ENCODE measurements at places on chromosomes 6 and 20.

- DNase-seq = no peak
These were observed 125.4 kb downstream of the SH3BGRL2 start for GRCh38 chr6:79756496-79756895.

- DNase-seq = no peak
These were observed 25.1 kb downstream of the CD83 start for GRCh38 chr6:14142511-14143223.

- no peak for DNase-seq
These were observed 33.7 kb upstream of the GPR6 start for GRCh38 chr6:109944448-109944847.

DNA sequence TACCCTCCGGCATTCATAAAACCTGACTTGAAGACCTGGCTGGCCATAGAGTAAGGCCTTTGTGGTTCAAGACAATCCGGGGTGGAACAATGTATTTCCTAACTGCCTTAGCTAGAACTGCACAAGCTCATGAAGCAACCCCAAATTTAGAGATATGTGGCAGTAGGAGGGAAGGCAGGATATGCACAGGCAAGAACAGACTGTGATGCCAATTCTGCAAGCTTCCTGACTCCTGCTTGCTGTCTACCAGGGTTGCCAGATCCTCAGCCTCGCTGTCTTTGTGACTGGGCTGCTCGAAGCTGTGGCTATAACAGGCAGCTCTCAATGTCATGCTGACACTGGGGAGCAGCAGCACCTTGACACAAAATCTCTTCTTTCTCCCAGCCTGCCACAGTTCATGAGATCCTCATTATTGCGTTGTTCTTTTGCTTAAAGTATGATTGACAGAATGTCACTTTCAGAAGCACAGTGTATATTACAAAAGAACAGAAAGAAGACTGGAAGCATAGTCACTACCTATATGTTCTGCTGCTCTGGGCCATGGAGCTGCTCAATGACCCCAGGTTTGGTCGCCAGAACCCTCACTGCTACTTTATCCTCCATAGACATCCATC, 18.3 kb upstream of the SHLD1 start:
- no peak for DNase-seq

DNA sequence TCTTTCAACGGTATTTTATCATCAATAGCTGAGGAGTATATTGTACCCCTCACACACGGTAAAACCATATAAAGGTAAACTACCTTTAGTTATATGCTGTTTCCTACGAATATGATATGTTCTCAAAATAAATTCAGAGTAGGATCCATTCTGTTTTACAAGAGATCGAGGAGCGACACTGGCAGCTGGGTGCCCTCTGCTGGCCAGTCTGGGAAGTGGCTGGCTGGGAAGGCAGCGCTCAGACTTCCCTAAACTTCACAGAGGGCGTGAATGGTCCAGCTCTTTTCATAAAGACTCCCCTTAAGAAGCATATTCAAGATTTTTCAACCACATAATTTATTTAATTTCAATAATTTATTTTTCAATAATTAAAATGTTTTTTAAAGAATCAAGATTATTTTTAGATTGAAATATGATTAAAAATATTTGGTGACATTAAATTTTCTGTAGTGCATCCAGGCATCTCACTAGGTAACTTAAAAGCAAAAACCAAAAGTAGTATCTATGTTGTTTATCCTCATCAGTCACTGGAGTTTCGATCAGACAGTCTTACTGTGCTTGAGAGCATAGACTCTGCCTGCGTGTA, 187.5 kb upstream of the PDE10A start:
- peak; percentile 68 for DNase-seq

GRCh38 chr6:140403020-140403419, 1028.6 kb upstream of the CITED2 start:
- DNase-seq = no peak

GRCh38 chr6:143060354-143060805, 309 bp upstream of the AIG1 start:
- DNase-seq = peak; percentile 78

GRCh38 chr20:61925555-61926252, 140.0 kb downstream of the TAF4 start:
- DNase-seq = no peak

GRCh38 chr20:43529457-43530153, 22.1 kb downstream of the L3MBTL1 start:
- DNase-seq = no peak

- peak; percentile 60 for DNase-seq
These were observed 56.2 kb upstream of the EDN1 start for GRCh38 chr6:12233693-12234571.

GRCh38 chr6:168315596-168315995, 4.0 kb downstream of the DACT2 start:
- no peak for DNase-seq

- no peak for DNase-seq
These were observed 107.1 kb downstream of the CEBPB start for GRCh38 chr20:50297498-50298376.

DNA sequence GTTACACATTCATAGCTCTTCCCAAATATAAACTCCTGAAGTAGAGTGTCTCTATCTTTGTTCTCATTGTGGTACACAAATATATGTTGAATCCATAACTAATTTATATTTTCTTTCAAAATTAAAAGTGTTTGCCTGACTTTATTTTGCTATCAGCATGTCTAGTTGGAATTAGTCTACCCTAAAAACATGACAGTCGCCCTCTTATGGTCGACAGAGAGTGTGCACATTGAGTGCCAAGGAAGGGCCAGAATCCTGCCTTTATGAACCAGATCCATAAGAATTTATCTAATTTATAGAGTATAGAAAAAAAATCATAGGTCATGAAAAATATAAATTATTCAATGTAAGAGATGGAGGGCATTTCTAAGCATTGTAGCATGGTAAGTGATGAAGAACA, 12.3 kb upstream of the DEFB112 start:
- DNase-seq = no peak

- DNase-seq = no peak
These were observed 110.9 kb upstream of the SSTR4 start for GRCh38 chr20:22924046-22924737.

- DNase-seq = no peak
These were observed 590.6 kb downstream of the EPHA7 start for GRCh38 chr6:92828788-92829187.

DNA sequence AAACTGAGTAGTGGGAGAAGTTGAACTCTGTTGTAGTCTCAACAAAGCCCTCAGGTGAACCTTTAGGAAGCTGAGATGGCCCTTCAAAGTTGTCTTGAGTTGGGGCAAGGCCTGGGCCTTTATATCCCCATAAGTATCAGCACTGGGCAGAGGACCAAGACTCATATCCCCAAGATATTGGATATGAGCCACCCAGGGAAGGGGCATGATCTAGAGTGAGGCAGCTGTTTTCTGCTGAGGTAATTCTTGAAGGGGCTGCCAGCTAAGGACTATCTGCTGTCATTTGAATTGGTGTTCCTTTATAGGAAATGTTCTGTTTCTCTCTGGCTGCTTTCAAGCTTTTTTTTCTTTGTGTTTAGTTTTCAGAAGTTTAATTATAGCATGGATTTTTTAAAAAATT, 140.7 kb upstream of the FLRT3 start:
- DNase-seq = no peak

DNA sequence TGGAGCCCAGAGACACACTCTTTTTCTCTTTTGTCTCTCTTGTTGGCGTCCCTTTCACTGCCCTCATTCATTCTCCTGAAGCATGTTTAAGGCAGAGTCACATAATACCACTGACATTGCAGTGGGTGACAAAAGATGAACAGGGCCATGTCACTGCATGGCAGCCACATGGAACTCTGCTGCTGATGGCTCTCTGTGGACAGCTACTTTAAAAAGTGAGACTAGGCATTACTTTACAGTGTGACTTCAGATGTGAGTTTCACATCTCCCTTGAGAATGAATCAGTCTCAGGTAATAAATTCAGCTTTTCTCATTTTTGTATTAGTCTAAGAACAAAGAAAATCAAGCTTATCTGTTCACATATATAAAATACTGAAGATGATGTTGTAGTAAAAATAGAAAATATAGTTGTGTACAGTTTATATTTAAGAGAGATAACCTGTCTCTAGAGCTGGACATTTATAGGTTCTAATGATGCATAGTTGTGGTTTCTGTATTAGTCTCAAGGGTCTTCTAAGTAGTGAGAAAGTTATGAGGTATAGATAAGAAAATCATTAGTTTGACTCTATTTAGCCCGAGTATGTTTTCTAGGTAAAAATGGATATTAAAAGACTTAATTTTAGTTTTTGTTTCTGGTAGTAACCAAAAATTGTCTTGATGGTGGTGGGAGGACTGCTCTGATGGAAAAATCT, 6.1 kb downstream of the MRS2 start:
- DNase-seq = no peak

DNA sequence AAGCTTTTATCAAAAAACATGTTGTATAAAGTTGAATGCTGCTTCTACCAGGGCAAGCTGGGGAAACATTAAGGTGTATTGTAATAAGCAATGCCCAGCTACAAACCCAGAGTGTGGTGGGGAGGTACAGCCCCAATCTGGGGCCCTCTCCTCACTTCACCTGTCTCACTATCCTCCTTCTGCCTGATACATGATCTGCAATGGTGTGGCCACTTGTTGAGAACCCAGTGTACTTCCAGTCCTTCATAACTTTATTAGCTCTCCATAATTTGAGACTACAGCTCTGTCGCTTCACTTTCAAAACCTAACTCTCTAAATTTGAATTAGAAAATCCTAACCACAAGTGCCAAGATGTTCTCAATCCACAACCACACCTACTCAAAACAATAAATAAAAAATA, 84.9 kb downstream of the EPB41L2 start:
- no peak for DNase-seq

DNA sequence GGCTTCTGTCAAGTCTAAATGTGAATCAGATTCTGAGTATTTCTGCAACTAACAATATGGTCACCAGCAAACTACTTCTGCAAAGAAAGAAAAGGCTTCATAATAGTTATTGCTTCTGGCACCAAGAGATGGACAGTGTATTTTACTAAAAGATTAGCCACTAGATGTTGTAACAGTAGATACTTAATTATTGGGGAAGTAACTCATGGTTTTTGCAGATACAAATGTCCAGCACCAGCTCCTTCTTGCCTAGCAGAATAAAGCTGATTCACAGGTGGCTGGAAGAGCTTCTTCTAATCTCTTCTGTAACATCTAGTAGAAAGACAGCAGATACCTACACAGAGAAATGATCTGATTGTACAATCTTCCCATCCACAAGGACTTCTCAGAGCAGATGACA, 21.2 kb downstream of the ATXN1 start:
- no peak for DNase-seq

DNA sequence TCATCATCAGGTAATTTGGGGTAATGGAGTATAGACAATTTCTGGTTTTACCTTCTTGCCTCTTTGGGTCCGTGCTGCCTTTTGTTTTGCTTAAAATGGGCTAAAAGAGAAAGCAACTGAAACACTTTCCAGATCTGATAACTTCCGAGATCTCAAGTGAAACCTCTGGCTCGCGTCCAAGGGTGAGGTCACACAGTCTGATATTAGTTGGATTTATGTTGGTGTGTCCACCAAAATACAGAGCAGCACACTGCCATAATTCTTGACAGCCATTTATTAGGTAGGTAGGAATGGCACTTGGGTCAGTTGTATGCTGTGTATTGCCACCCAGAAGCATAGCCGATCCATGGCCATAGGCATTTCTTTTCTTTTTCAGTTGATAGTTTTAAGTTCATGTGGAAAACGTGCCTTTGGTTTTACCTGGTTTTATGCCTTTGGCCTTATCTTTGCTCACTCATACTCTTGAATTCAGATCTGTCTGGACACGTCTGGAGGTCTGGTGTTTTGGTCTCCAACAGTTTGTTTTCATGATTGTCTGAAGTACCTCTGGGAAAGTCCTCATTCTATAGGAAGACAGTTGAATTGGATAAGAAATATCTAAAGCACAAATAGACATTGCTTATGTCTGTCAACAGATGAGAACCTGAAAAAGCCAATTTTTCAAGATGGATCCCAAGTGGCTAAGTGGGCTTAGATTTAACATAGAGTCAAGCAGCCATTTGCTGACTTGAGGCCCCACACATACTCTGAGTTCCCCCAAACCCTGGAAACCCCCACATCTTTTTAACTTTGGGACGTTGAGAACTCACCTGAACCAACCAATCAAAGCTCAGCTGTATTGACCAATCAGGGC, 320.8 kb downstream of the SOX4 start:
- DNase-seq = no peak

- DNase-seq = peak; percentile 29
These were observed 108.9 kb upstream of the SNX9 start for GRCh38 chr6:157714153-157714490.

DNA sequence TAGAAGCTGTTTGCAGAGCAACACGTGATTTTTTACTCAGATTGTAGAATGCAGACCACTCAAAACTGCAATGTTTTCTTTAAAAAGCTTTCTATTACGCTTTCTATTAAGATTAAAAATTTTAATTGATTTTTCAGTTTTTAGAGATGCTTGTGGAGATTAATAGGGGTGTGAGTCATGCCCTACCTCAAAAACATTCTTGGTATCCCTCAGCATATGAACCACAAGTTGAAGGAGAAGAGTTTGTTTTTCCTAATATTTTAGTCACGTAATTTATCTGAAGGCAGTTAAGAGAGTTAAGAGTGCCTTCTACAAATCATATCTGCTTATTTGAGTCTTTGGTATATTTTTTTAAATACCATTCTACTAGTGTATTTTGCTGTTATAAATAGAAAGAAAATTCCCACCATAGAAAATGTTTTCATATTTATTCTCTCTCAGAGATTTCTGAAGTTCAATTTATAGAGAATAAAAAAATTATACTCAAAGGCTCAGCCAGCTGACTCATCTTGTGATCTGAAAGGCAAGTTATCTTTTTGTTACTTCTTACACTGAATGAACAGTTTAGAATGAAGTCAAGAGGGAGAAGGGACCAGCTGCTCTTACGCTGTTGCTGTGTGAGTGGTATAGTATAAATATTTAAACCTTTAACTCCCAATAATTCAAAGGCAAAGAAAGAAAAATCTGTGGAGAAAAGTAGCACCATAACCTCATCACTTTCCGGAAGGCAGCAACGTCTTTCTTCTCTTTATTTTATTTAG, 7.6 kb downstream of the RIPOR2 start:
- no peak for DNase-seq

GRCh38 chr6:6811128-6812009, 222.8 kb downstream of the LY86 start:
- no peak for DNase-seq

- no peak for DNase-seq
These were observed 8.8 kb downstream of the DDRGK1 start for GRCh38 chr20:3195590-3196237.

GRCh38 chr6:140601021-140601808, 1226.8 kb upstream of the CITED2 start:
- no peak for DNase-seq

DNA sequence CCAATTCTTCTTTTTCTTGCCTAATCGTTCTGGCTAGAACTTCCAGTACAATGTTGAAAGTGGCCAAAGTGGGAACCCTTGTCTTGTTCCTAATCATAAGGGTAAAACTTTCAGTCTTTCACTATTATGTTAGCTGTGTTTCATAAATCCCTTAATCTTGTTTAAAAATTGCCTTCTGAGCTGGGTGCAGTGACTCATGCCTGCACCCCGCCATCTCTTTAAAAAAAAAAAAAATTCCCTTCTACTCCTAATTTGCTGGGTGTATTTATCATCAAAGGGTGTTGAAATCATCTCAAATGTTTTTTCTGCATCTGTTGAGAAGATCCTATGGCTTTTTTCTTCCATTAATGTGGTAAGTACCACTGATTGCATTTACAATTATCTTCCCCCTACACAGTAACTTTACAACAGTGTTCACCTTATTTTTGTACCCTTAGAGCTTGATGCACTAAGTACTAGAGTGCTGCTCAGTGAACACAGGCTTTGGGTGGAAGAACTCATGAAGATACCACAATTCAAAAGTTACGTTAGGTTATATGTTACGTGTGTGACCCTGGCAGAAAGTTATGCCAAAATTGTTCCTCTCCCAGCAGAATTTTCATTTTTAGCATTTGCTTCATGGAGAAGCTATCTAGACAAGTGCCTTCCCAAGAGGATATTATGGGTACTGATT, 9.7 kb downstream of the SNRPB start:
- DNase-seq = no peak
